ENCODE measurements at places on chromosomes 5 and 9.

- no peak for DNase-seq
Observed at GRCh38 chr5:14508046-14508445, 73.5 kb upstream of the OTULINL start.

DNA sequence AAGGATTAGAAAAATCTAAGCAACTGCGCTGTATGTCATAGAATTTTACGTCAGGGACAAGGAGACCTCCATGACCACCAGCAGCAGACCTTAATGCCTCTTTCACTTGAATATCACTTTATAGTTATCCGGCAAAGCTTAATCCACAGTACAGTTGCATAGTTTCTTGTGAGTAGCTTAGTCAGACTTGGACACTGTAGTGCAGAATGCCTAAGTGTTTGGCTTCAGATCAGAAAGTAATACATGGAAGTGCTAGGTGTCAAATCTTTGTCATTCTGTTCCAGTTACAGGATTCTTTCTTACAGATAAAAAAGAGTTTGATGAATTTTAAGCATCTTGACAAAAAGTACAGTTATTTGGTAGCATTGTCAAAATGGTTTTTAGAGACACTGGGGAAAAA, 239.9 kb upstream of the PAPPA start:
- no peak for DNase-seq

DNA sequence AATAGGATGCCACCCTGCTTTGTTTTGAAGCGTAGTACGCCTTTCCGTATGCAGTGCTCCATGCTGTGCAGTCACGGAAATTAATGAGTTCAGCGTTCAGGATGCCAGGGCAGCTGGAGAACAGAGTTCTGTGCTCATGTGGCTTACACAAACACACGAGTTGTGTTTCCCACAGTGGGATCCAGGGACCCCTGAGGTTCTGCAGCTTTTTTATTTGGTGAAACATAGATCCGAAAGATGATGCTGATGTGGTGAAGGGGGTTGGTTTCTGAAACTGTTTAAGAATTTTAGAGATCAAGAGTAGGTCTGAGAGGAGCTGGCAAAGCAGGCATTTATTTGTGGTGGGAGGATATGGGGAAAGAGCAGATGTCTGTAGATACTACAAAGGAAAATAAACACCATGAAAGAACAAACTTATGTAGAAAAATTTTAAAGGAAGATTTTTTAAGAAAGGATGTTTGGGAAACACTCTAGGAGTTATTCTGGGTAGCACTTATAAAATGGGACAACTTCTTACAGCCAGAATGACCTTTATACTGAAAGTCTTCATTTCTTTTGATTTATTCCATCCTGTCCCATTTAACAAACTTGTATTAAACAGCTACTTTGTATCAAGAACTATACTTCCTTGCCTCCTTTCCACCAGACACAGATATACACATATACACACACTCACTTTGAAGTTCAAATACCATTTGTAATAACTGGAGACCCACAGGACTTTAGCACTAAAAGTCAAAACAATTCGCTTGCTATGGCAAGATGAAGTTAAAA, 52.7 kb downstream of the ITGA1 start:
- DNase-seq = no peak

GRCh38 chr5:157215514-157216167, 35.0 kb downstream of the ITK start:
- no peak for DNase-seq

GRCh38 chr9:85640425-85640824, 101.3 kb downstream of the AGTPBP1 start:
- no peak for DNase-seq

DNA sequence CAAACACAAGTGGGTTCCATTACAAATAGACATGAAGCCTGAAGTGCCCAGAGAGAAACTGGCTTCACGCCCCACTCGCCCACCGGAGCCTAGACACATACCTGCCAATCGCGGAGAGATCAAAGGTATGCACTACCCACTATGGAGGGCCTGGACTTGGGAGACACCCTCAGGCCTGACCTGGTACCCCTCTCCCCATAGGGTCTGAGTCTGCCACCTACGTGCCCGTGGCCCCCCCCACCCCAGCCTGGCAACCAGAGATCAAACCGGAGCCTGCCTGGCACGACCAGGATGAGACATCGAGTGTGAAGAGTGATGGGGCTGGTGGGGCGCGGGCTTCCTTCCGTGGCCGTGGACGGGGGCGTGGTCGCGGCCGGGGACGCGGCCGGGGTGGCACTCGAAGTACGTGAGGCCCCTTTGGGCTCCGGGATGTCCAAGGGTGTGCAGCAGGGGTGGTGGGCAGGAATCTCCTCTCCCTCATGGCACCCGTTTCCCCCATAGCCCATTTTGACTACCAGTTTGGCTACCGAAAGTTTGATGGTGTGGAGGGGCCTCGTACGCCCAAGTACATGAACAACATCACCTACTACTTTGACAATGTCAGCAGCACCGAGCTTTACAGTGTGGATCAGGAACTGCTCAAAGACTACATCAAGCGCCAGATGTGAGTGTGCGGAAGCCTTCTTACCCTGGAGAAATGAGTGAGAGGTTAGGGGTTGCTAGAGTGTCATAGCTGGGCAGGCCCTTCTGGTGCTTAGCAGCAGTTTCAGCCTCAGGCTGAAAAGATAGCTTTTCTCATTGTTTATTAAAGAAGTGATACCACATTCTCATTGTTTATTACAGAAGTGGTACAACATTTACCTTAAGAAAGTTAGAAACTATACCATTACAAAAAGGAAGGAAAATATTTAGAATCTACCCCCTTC, 38.7 kb downstream of the LARP1 start:
- DNase-seq = no peak

GRCh38 chr5:116396476-116397099, 178.0 kb downstream of the SEMA6A start:
- DNase-seq = no peak

- no peak for DNase-seq
Observed at GRCh38 chr5:62413711-62414110, 1.1 kb downstream of the IPO11 start.

GRCh38 chr5:11878814-11879213, 25.4 kb downstream of the CTNND2 start:
- no peak for DNase-seq

Data from foreskin melanocyte (primary cell).